Epithelial cell of umbilical artery (primary cell): ENCODE measurements at places on chromosomes 7 and 10. TPM values are rescaled to one million over a fixed set of nuclear protein-coding genes. Genes with fewer than 3 reads are reported as not detected.

The HOXA11 gene
- total RNA-seq = 8.1 and 10.3 TPM in 2 replicates

The CYP2C18 gene
- total RNA-seq = not detected in 2 replicates

The IQUB gene
- total RNA-seq = 0.15 and 0.32 TPM in 2 replicates

The GIMAP8 gene
- total RNA-seq = 77.3 and 104 TPM in 2 replicates

The FAM241B gene
- 0.32 TPM in 1 of 2 replicates, not detected in the other for total RNA-seq

The CTTNBP2 gene
- 0.32 and 0.61 TPM in 2 replicates for total RNA-seq

The ZNF12 gene
- 11.7 and 13.4 TPM in 2 replicates for total RNA-seq

The NCF1 gene
- total RNA-seq = not detected in 2 replicates

The FAM200A gene
- 5.6 and 6.2 TPM in 2 replicates for total RNA-seq
